ENCODE measurements at places on chromosomes 3 and 15.
A peak's percentile ranks its signal among the peaks of the same experiment; 100 is the strongest.

GRCh38 chr15:41982133-41982930, 10.0 kb upstream of the EHD4 start:
- no peak for DNase-seq

GRCh38 chr15:62455441-62455921, 290.4 kb upstream of the C2CD4B start:
- no peak for DNase-seq

DNA sequence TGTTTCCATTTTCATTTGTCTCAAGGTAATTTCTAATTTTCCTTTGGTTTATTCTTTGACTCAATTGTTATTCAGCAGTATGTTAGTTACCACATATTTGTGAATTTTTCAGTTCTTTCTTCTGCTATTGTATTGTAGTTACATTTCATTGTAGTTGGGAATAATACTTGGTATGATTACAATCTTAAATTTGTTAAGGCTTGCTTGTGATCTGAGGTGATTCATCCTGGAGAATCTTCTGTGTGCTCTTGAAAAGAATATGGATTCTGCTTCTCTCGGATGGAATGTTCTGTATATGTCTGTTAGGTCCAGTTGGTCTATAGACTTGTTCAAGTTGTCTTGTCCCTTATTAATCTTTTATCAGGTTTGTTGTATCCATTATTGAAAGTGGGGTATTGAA, 63.4 kb upstream of the VEPH1 start:
- DNase-seq, result no peak

- no peak for DNase-seq
Measured at GRCh38 chr3:147513785-147514184, 104.6 kb downstream of the ZIC1 start.

DNA sequence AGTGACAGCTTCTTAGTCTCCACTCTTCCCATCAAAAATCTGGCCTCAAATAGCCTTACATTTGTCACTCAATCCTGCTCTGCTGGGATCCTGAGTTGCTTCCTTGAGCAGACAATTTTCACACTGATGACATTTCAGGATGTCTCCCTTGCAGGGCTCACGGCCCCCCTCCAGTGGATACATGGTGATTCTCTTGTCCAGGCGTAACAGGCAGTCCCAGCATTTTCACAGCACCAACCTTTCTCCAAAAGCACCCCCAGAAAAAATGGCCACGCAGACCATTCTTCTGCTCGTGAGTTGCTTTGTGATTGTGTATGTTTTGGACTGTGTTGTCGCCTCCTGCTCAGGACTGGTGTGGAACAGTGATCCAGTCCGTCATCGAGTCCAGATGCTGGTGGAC, 47.4 kb upstream of the WNT7A start:
- DNase-seq, result no peak

DNA sequence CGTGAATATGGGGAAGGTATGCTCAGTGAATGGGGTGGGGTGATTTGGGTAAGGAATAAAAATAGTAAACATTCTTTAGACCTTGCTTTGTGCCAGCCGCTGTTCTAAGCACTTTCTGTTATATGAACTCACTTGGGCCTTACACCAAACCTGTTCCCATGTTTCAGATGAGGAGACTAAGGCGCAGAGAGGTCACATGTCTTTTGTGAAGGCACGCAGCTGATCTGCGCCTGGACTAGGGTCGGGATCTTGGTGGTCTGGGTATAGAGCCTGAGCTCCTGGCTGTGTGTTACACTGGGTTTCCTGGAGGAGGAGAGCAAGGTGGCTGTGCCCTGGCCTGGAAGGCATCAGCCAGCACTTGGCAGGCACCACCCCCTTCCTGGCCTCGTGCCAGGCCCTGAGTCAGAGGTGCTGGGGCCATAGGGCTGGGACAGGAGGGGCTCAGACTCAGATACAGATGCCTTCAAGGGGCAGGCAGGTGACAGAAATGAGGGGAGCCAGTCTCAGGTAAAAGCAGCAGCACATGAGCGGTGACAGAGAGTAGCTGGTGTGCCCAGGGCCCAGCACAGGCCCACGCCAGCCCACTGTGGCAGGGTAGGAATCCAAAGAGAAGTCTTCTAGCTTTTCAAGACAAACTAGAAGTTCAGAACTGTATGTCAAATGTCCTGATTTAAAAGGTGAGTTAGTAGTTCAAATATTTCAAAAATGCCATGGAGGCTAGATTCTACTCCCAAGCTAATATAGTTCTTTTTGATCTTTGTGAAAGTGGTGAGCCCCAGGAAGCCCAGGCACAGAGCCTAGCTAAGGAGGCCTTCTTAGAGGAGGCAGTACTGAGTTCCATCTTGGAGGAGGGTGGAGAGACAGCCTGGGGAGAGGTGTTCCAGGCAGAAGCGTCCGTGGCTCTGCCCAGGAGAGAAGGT, 83.1 kb downstream of the DNAJB8 start:
- DNase-seq, result peak; percentile 63

DNA sequence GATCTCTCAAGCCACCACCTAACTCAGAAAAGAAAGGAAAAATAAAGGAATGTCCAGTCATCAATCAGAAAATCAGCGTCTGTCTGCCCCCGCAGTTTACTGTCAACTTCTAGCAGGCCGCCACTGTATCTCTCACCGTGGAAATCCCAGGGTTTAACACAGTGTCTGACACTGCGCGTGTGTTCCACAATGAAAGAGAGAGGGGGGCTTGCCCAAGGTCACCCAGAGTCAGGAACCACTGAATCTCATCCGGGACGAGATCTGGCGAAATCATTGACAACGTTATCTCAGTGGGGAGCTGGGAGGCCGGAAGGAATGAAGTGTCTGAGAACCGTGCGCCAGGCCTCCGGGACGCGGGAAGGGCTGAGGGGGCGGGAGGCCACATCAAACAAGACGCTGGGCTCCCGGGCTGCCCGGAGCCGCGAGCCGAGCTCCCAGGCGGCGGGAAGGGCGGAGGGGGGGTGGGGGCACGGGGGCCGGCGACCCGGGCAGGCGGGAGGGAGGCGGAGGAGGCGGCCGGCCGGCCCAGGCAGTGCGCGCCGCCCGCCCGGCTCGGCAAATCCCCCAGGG, 2.2 kb upstream of the HES1 start:
- peak; percentile 30 for DNase-seq

- no peak for DNase-seq
Measured at GRCh38 chr3:59121346-59122144, 71.7 kb upstream of the CFAP20DC start.

GRCh38 chr3:45302470-45302869, 76.4 kb upstream of the TMEM158 start:
- DNase-seq, result no peak

GRCh38 chr15:75599401-75599800, 20.3 kb upstream of the PTPN9 start:
- no peak for DNase-seq

DNA sequence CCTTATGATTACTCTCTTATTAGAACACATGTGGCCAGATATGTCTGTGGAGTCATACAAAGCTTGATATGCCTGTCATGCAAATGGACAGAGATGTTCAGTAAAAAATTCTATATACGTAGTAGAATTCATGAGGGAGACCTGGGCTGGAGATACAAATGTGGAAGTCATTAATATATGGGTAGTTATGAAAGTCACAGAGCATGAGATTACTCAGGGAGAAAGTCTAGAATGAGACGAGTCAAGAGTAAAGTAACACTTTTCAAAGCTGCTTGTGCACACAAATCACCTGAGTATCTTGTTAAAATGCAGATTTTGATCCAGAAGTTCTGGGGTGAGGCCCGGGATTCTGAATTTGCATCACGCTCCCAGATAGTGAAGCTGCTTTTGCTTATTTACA, 28.4 kb downstream of the OXSM start:
- DNase-seq, result no peak

GRCh38 chr3:143806038-143806437, 42.2 kb downstream of the SLC9A9 start:
- DNase-seq, result no peak

GRCh38 chr3:127630811-127631714, 2.1 kb downstream of the PODXL2 start:
- DNase-seq, result no peak

GRCh38 chr3:181752202-181752671, 40.5 kb downstream of the SOX2 start:
- DNase-seq, result no peak

GRCh38 chr3:101806491-101806890, 27.5 kb downstream of the NXPE3 start:
- no peak for DNase-seq

DNA sequence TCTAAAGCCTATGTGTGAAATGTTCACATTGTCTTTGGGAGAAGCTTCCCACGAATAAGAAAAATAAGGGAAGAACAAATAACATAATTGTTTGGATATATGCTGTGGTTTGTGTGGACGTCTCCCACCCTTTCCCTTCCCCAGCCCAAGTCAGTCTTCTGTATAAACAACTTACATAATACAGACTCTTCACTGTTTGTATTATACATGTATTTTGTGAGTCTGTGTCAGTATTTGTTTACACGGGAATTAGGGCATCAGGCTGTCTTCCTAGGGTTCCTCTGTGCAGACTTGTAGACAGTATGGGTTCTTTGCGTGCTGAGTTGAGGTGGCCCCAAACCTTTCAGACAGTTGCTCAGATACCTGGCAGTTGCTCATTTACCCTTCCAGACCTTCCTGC, 103.4 kb downstream of the IGF1R start:
- no peak for DNase-seq

DNA sequence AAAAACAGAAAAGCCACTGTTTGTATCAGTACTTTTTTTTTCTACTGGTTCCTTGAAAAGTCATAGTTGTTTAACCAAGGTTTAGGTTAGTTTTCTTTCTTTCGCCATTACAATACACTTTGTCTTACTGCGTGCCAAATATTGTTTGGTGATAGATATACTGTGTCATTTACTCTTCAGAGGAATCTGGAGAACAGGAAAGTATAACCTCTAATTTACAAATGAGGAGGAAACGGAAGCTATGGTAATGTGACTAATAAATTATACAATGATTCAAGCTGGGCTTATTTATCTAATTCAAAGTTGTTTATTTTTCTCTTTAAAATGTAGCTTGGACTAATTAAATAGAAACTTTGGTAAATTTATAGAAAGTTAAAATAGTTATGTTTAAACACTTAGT, 96.2 kb upstream of the ROBO2 start:
- DNase-seq, result no peak

DNA sequence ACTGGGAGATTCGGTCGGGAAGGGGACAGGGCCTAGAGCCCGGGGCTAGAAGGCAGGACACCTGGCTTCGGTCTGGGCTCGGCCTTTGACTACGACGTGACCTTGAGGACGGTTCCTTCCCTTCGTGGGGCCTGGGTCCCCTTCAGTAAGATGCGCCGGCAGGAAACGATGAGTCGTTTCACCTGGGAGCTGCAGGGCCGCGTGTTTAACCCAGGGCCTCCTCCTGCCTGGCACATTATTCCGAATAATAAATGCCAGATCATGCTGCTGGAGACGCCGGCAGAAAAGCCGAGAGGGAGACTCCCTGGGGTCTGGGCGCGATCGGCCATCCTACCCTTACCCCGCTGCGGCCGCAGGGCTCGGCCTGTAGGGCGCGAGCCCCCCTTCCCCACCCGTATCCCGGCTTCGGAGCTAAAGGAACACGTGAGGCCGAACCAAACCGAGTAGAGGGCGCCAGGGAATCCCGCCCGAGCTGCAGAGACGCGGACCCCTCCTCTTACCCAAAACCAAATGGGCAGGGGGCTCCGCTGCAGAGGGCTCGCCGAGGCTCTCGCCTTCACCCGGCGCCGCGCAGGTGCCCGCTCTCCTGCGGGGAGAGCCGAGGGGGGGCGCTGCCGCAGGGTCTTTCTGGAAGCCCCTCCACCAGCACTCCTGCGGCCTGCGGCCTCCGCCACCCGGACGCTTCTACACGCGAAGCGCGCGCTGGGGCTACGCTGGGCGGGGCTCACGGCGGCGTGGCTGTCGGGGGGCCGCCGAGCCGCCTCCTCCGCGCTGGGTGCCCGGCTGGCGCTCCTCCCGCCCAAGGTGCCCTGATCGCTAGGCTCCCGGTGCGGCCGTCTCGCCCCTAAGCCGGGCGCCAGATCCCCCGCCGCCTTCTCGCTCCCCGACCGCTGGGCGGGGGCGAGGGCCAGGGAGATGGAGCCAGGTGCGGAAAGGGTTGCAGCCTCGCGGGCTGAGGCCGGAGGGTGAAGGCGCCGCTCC, at the start of gene BDH1:
Gene BDH1, minus strand, starts transcription at position 688 of the 981 bp plus-strand sequence. CDS start 9,525 bp downstream, outside the sequence.
- DNase-seq, result peak; percentile 15

GRCh38 chr15:99511866-99512661, 53.7 kb upstream of the MEF2A start:
- DNase-seq, result no peak

GRCh38 chr3:188296761-188297612, 143.0 kb downstream of the LPP start:
- DNase-seq, result no peak

DNA sequence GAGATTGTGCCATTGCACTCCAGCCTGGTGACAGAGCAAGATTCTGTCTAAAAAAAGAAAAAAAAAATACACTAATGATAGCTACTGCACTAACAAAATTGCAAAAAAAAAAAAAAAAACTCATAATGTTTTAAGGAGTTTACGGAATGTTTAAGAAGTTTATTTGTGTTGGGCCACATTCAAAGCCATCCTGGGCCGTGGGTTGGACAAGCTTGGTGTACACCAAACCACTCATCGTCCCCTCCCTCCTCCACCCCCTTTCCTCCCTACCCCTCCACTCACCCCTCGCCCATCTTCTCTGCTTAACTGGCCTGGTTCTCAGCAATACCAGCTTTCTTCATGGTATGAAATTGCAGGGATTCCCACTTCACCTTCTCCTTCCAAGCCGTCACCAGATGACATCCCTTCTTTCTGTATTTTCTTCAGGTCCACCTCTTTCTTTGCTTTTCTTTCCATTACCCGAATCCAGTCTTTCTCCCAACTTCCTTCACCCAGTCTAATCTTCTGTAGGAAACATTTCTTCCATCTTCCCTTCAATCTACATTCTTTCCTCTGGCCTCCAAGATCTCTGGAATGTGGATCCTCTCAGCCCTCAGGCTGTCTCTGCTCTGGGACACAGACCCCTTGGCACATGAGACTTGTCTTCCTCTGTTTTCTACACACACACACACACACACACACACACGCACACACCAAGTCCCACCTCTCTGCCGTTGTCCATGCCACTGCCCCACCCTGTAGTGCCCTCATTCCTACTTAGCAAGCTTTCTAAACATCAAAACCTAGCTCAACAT, 3.5 kb upstream of the MESP1 start:
- DNase-seq, result no peak

DNA sequence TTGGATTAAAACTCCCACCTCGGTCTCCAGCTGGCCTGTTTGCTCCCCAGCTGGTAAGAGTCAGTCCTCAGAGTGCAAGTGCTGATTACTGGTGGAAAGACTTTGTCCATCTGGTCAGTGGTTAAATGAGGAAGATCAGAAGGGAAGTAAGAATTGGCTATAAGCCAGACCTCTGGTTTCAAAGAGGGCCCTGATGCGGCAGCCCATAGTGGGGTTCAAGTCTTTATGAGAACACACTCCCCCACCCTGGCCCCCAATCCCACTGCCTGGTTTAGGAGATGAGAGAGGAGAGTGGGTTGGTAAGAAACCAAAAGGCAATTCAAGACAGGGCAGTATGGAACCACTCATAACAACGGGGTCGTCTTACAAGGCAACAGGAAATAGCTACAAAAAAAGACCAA, 65.0 kb downstream of the FRMD4B start:
- DNase-seq, result no peak

GRCh38 chr3:16536996-16537395, 23.5 kb upstream of the RFTN1 start:
- no peak for DNase-seq
